ENCODE measurements at places on chromosomes 6 and 20.

- DNase-seq: no peak
Measured at GRCh38 chr6:127404133-127404532, 55.1 kb downstream of the KIAA0408 start.

DNA sequence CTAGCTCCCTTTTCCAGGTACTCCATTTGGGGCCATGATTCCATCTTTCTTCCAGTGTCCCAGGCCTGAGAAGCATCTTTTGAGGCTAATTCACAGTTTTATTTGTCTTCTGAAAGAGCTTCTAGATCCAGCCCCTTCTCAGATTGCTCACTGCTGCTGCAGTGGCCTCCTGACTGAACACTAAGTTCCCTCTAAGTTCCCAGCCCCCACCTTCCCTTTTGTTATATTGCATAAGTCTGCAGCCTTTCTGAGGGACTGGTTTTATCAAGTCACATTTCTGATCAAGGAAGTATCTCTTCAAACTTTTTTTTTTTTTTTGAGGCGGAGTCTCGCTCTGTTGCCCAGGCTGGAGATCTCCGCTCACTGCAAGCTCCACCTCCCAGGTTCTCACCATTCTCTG, 10.7 kb downstream of the MAPRE1 start:
- DNase-seq: no peak

- DNase-seq: no peak
Measured at GRCh38 chr6:15147827-15148226, 98.0 kb upstream of the JARID2 start.

DNA sequence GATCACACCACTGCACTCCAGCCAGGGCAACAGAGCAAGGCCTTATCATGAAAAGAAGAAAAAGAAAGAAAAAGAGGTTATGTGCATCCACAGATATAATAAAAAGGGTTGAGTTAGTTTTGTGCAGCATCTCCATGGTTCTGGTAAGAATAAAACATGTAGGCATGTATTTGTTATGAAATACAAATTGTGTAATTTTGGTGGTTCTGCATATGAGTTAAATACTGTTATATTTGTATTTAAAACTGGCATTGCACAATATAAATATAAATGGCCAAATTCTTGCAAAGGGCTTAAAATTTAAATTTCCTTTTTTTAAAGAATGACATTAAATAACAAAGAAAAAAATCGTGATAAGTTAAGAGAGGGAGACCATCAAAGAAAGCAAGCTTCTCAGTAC, 159.1 kb upstream of the PREP start:
- no peak for DNase-seq

GRCh38 chr6:170093276-170093657, 197.6 kb downstream of the DLL1 start:
- no peak for DNase-seq

DNA sequence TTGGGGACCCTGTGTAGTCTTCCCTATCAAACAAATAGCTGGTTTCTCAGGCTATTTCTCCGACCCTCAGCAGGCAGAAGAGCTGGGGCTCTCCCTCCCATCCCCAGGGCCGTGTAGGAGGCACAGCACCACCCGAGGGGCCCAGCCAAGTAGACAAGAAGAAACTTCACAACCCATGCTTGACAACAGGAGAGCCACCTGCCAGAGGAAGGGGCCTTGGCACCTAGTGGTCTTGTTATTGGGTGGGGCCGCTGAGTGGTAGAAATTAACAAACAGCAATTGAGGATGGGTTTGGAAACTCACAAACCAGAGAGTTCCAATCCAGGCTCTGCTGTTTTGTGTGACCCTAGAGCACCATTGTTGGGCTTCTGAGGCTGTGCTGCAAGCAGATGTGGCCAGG, 108.5 kb upstream of the CHD6 start:
- no peak for DNase-seq

- DNase-seq: no peak
Measured at GRCh38 chr6:79841577-79842375, 105.6 kb downstream of the ELOVL4 start.

DNA sequence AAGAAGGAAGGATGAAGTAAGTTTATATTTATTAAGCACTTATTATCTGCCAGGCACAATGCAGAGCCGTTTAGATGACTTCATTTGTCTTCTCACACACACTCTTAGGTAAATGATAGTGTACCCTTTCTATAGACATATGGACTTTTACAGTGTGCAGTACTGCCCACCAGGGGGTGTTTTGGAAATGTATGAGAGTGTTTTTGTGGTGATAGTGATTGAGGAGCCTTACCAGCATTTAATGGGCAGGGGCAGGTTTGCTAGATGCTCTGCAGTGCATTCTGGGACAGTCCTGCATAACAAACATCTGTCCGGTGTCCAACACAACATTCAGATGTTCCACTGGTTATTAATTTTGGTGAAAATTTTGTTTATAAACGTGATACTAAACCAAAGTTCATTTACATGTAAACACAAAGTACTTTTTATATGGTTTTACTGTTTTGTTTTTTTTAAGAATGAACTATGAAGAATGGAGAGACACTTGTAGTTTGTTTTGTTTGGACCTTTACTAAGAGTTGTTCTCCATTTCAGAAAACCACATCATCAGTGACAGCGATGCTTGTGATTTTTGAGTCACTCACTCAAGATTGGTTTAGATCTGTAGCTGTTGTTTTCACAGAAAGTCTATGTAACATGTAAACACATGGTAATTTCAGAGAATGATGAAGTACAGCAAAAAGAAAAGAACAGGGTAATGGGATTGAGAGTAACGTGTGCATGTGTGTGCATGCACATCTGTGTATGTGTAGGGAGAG, 19.9 kb downstream of the KCNS1 start:
- DNase-seq: no peak

DNA sequence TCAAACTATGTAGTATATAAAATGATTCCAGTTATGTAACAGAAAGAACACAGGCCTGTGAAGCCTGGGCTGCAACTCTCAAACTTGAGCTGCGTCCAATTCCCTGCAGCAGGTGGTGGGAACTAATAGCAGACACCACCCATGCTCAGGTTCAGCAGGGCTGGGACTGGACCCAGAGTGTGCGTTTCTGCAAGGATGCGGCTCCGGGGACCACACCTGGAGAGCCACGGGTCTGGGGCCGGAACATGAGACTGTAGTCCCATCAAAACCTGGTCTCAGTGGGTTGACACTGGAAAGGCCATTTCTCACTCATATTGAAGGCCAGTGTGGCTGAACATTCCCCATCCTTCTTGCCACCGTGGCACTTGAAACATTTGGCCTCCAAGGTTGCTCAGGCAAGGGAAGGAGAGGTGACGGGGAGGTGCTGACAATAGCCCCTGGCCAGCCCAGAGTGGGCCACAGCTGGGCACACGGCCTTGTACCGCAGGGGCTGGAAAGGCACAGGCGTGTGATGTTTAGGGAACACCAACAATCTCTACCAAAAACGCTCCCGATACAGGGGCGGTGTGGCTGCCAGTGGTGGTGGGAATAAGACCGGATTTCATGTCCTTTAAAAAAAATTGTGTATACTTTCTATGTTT, 38.0 kb downstream of the FRMD1 start:
- DNase-seq: no peak

DNA sequence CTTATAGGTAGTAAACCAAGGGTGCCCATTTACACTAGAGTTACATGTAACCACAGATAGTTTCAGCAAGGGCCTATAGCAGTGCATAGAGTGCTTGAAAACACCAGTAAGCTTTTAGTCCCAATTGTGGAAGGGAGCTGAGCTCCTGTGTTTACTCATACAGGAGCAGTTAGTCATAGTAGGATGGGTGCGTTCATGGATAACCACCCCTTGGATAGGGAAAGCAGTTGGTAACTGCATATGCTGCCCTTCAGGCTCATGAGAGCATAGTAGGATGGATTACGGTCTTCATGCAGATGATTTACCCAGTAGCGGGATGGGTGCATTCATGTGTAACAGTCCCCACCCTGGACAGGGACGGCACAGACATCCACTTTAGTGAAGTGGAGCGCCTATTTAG, 45.1 kb downstream of the OR2B6 start:
- DNase-seq: no peak

GRCh38 chr20:24245094-24245493, 224.3 kb upstream of the SYNDIG1 start:
- DNase-seq: no peak

- DNase-seq: no peak
Measured at GRCh38 chr20:2276015-2276414, 19.8 kb upstream of the TGM3 start.

DNA sequence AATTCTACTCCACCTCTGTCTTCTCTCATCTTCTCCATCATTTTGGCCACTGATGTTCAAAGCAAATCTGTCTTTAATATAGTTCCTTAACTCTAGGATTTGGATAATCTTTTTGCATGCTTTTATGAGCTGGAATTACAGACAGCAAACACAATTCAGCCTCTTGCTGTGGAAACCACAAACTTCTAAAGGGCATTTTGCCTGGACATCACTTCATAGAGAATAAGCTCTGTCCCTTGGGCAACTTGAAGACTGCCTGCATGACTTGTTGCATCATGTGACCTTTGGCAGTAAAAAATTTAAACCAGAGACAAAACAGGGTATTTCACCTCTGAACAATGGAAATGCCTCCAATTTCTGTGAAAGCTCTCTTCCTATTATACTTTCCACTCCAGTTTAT, 74.1 kb upstream of the HDDC2 start:
- DNase-seq: no peak

- DNase-seq: no peak
Measured at GRCh38 chr6:61538801-61539200, 747.2 kb downstream of the KHDRBS2 start.

DNA sequence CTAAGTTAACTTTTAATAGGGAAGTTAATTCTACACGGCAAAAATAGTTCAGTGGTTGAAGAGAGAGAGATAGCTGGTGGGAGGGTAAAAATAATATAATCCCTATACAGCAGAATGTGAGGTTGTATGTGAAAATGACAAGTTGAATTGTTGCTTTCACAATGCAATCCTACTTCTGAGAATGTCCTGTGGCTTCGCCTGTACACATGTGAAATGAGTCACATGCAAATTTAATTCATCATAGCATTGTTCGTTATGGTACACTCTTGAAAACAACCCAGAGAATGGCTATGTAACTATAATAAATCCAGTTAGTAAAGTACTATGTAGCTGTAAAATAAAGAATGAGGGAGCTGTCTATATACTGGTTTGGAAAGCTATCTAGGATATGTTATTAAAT, 46.0 kb upstream of the HINT3 start:
- DNase-seq: no peak

DNA sequence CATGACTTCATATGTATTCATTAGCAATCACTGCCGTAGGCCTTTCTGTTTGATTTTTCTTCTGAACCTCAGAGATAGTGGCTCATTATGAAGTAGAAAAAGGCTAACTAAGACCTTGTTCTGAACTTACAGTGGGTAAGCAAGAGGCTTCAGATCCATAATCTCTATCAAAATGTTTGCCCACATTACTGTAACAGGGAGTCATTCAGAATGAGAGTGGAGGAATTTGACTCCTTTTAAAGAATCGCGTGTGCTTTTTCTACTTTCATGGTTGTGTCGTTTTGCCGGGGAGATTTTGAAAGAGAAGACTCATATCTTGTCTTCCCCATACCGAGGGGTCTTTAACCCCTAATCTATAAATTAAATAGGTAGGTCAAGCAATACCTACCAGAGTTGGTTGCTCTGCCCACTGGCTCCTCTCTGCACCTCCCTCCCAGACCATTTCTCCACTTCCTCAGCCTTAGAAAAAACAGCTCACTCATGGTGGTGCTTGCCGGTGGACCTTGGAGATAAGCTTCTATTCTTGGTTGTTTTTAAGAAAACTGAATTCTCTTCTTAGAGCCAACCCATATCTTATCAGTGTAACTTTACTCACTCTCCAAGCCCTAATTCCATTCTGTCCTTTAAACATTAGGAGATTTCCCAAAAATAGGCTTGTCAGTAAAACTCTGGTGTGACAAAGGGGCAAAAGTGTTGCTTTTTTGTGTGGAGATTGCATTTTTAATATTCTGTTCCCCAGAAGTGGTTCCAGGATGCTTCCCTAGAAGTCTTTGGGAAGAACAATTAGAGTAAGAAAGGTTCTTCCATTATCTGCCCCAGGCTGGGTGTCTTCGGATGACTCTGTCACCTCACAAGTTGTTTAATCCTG, 56.6 kb downstream of the E2F3 start:
- DNase-seq: no peak

DNA sequence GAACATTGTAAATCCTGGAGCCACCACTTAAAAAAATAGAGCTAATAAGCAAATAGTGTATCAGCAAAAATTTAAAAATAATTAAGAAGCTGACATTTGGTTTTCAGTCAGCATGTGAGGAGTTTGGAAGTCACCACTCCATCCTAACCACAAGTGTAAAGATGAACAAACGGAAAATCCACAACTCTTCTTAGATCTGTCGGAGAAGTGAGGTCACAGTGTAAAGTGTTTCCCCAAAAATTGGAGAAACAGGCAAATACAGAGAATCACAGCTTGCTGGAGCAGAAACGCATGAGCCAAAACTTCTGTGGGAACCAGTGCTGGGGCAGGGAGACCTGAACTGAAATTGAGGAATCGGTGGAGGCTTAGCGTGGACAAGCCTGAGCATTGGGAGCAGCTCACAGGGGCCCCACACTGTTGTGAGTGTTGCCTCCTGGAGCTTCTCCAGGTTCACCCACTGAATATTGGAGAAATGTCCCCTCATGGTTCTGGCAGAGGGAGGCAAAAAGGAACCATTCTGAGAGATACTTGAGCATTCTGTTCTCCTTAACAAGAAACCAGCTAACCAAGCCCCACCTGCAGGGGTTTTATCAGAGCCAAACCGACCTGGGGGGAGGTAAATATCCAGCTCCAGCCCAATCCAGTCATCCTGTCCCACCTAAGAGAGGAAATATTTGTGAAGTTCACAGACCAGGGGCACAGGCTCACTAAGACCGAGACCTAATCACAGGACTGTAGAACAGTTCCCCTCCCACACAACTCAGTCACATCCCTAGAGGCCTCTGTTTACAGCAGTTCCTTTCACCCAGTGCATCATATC, 192.0 kb downstream of the ERMARD start:
- DNase-seq: no peak

DNA sequence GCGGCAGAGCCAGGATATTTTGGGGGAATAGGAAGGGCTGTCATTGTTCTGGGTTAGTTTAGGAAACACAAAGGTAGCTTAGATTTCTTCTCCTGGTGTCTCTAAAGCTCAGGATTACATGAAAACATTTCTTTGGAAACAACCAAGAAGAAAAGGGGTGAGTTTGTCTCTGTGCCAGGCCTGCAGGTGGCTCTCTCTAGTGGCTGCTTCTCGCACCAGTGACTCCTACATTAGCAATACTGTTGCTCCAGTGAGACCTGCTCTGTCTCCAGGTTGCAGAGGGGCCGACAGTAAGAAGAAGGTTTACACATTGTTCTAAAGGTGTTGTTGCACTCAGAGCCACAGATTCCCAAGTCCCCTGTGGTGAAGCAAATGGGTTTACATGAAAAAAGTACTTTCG, 104.6 kb upstream of the GLP1R start:
- DNase-seq: no peak
